ENCODE measurements at places on chromosomes 2 and 18.

DNA sequence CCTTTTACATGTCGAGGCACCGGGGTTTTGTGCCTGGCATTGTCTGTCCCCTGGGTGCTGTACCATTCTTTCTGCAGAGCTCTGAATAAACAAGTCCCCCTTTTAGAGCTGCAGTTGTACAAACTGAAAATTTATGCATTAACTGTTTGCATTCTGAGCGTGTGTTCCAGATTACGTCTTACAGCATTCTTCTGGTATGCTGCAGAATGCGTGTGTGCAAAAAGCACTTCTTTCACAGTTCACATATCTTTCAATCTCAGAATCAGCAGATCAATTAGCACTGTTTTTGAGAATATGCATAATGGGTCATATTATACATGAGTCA, 27.5 kb downstream of the MEIS1 start:
- no peak for DNase-seq

- DNase-seq: no peak
Measured at GRCh38 chr2:28927878-28928277, 33.4 kb downstream of the WDR43 start.

- DNase-seq: no peak
Measured at GRCh38 chr2:118250463-118250862, 162.2 kb downstream of the INSIG2 start.

DNA sequence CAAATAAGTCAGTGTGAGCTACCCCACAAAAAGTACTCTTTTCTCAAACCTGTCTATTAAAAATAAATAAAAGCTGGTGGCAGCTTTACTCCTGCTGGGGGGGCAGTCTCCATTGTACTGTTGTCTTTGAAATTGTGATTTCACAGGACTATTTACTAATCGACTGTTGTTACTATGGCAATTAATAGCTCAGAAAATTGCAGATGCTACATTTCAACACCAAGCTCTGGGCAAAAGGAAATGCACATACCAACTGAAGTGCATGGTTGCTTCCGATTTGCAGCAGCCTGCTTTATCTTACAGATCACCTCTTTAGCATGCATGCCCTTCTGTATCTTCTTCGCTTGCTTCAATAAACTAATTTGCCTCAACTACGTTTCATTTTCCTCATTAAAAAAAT, 117.6 kb upstream of the DAPL1 start:
- peak; percentile 43 for DNase-seq

- peak; percentile 58 for DNase-seq
Measured at GRCh38 chr2:23617167-23617810, 232.3 kb downstream of the KLHL29 start.

Data from right lung (tissue), 10 donors.